ENCODE measurements at places on chromosomes 5 and 9.
A peak's percentile ranks its signal among the peaks of the same experiment; 100 is the strongest.

DNA sequence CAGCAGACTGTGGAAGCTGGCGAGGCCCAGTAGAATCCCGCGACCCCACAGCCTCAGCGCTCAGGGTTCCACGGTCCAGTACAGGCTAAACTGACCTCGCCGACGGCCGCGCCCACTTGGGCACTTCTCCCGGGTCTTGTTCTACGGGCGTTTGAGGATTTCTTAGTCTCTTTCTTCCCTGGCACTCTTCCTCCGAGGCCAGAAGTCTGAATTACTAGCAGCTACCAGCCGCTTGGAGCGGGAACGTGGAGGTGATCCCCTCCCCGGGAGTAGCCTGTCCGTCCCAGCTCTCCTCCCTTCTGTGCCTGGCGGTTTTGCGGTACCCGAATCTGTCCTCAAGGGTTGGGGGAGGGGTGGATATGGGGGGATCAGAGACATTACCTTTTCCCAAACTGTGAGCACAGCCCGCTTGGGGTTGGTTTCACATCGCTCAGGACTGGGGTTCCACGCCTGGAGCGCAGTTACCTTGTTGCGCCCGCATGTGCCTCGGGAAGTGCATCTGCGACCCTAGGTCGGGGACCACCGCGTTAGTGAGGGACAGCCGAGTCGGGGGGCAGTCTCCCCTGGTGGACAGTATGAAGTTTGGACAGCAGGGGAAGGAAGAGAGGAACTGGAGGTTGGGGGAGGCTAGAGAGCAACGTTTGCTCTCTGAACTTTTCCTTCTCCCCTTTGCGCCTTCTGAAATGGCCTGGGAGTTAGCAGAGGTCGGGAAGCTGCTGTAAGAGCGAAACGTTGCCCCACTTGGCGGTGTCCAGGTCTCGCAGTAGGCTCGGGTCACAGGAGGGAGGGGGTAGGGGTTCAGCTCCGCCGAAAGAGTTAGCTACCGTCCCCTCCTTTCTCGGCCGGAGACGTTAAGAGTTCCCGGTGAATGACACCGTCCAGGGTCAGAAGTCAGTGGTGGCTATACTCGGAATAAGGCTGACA, 190.8 kb downstream of the MEF2C start:
- DNase-seq, result no peak

GRCh38 chr5:142944140-142944539, 174.0 kb downstream of the ARHGAP26 start:
- no peak for DNase-seq

DNA sequence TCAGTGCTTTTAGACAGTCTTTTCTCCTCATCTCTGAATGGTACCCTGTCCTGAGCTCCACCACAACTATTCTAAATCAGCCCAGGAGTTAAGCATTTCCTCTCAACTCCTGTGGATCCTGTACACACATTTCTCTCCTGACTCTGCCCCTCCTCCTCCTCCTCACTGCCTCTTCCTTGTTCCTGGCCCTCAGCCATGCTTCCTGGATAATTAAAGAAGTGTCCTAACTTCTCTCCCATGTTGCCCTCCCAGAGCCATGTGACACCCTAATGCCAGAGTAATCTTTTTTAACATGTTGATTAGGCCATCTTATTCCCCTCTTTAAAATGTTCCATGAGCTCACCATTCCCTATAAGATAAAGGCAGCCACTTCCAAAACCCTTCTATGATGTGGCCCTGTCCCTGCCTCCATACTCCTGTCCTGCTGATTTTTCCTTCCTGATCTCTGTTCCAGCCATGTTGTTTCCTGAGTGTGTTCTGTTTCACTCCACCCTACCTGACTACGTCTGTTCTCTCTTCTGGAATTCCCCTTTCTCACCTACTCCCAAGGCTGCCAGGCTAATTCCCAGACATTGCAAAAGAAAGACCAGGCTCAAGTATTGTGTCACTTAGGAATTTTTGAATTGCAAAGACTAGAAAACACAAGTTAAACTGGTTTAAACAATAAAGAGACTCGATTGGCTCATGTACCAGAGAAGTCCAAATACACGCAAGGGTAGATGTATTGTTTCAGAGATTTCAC, 295.2 kb downstream of the MAST4 start:
- no peak for DNase-seq

DNA sequence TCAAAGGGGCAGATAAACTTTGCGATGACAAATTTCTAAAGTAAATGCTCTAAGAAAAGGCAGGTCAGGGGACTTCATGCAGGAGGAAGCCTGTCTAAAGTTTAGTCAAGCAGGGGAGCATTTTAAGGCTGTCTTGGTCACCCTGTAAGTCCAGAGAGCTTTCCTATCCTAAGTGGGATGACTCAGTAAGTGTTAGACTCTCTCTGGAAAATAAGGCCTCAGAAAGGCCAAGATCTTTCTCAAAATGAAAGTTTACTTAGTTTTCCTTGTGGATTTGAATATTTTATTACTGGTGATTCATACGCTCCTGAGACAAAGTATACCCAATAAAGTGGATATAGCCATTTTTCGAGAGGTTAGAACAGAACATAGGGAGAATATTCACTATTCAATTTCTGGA, 806.9 kb upstream of the CDH9 start:
- no peak for DNase-seq

- no peak for DNase-seq
Measured at GRCh38 chr9:135479469-135480052, at the start of gene PPP1R26. PPP1R26 (plus strand) TSS chr9:135479782; CDS start chr9:135484511, 4,729 bp downstream.

DNA sequence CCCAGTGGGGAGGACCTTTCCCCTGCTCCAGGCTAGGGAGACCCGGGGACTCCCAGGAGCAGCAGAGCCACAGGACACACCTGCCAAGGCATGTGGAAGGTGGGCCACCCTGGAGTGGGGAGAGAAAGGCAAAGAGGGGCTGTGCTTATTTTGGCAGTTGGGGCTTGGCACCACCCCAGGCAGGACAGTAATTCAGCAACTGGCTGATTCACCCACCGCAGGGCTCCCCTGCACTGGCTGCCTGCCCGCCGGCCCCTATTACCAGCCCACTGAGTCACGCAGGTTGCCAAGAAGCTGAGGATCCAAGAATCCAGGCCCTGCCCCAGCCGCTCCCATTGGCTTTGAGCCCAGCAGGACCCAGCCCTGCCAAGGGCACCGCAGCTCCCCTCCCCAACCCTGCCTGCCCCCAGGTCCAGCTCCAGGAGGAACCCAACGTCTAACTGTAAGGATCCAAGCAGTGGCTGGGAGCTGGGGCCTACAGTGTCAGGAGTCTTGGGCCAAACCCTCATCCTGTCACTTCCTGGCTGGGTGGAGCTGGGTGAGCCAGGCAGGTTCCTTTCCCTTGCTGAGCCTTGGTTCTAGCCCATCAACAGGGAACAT, 14.2 kb upstream of the RALGDS start:
- peak; percentile 50 for DNase-seq

DNA sequence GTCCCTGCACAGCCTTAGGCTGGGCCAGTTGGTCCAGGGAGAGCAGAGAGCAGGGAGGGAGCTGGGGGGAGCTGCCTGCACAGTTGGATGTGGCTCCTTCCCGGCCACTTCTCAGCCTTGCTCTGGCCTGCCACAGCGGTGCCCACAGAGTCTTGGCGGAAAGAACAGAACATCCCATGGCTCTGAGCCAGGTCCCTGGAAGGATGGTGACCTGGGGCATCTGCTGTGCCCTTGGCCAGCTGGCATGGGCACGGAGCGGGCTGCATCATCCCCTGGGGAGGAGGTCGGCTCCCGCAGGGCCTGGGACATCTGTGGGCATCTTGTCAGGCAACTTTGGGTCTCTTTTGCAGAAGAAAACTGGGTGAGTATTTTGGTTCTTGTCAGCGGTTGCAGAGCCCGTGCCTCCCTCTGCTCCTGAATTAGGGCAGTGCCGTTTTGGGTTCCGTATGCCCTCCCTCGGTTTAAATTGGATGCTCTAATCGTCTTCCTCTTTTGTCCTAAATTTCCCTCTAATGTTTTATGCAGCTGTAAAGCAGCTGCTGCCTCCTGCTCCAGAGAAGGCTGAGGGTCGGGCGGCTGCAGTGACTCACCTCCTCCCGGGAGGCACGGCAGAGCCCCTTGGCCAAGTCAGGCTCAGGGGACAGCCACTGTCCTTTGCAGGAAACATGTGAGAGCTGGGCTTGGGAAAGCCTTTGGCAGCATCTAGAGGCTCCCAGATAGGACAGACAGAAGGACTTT, 10.5 kb upstream of the NACC2 start:
- DNase-seq, result no peak

DNA sequence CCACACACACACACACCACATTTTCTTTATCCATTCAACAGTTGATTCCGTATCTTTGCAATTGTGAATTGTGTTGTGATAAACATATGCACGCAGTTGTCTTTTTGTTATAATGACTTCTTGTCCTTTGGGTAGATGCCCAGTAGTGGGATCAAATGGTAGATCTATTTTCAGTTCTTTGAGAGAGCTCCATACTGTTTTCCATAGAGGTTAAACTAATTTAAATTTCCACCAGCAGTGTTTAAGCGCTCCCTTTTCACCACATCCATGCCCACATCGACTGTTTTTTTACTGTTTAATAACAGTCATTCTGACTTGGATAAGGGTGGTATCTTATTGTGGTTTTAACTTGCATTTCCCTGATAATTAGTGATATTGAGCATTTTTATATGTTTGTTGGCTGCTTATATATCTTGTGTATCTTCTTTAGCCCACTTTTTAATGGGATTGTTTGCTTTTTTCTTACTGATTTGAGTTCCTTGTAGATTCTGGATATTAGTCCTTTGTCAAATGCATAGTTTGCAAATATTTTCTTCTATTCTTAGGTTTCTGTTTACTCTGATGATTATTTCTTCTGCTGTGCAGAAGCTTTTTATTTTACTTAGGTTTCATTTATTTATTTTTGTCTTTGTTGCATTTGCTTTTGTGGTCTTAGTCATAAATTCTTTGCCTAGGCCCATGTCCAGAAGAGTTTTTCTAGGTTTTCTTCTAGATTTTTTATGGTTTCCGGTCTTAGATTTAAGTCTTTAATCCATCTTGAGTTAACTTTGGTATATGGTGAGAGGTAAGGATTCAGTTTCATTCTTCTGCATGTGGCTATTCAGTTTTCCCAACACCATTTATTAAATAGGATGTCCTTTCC, 82.4 kb downstream of the SH3RF2 start:
- no peak for DNase-seq

GRCh38 chr5:2753452-2754420, 2.3 kb upstream of the IRX2 start:
- DNase-seq, result no peak

Data from activated T-helper 1 cell treated with anti-CD3 and anti-CD28 coated beads, Interleukin-2, amount 50 U/mL, for 16 hours (primary cell).